ENCODE measurements at places on chromosomes 4 and X.

DNA sequence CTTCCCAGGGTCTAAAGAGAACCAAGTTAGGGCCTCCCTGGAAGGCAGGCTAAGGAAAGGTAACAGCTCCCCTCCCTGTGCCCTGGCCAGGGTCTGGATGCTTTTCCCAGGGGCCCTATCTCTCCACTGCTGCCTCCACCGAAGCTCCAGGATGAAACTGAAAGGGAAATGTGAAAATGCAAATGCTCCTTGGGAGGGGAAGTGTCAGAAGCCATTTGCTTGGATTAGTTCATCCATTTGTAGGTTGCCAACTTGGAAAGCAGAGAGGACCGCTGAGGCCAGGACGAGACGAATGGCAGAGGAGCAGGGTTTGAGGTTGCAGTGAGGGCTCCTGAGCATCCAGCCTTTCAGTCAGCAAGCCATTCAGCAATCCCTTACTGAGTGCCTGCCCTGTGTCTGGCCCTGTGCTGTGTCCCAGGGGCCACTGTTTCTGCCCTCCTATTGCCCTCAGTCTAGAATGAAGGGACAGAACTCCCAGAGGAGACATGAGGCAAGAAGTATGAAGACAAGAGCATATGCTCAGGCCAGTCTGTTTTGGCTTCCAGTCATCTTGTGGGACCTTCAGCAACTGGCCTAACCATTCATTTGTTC is 45.9 kb upstream of the PGRMC1 start:
- DNase-seq, result no peak

GRCh38 chr4:105992641-105993305 is 97.5 kb downstream of the NPNT start:
- DNase-seq, result no peak

DNA sequence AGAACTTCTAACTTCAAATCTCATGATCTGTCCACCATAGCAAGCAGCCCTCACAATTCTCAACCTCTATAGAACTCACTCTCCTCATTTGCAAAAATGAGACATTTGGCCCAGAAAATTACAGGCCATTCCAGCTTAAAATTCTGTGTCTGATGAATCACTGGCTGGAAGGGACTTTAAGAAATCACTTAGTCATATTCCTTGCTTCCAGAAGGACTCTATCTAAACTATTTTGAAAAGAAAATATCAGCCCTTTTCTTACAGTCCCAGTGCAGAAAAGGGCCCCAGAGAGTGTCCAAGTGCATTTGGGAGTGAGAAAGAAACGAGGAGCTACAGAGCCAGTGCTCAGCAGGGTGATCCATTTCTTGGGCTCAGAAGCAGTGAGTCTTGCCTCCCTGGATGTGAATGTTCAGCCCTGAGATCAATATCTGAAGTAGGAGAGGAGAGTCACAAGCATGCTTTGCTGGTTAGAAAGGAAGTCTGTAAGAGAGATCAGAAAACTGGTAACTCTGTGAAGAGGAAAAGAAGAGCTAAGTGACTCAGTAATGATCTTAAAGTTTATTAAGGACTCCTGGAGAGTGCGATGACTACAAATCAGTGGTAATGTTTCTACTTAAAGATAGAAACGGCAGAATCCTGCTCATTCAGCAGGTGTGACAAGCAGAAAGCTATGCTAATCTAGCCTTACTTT is 139.8 kb downstream of the PALLD start:
- no peak for DNase-seq

DNA sequence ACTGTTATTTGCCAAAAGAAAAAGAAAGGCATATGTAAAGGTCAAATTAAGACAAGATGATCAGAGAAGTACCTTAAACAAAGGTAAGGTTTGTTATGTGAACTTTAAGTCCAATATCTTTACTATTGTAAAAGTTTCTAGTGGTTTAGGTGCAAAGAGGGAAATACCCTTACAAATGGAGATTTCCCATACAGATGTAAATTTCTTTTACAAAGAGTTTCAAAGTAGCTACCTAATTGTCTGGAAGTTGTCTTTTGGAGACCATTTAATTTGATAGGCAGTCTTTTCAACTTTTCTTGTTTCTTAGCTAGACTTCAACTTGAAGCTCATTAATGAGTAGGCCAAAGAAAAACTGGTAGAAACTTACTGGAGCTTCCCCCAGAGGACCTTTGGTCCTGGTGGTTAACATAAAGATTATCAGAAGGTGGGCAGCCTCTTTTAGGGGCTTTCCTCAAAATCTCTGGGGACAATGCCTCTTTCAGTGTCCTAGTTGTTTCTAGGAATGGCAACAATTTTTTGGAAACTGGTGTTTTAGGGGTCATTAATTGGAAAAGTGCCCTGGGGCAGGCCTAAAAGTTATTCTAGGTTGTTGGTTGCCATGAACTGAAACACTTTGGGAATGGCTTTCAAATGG is 297.3 kb downstream of the GUCY2F start:
- no peak for DNase-seq

GRCh38 chrX:2708021-2708420 is 16.9 kb downstream of the CD99 start:
- no peak for DNase-seq

DNA sequence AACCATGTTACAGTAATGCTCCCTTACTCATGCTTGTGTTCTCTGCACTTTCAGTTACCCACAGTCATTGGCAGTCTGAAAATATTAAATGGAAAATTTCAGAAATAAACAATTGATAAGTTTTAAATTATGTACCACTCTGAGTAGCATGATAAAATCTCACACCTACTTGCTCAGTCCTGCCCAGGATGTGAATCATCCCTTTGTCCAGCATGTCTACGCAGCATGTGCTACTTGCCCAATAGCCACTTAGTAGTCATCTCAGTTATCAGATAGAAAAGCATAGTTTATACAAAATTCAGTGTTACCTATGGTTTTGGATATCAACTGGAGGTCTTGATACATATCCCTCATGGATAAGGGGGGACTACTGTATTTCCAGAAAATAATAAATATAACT is 577.1 kb downstream of the GALNTL6 start:
- no peak for DNase-seq

GRCh38 chr4:106809076-106809475 is 227.0 kb downstream of the DKK2 start:
- DNase-seq, result no peak

GRCh38 chr4:176791591-176792325 is 964 bp downstream of the VEGFC start:
- no peak for DNase-seq

DNA sequence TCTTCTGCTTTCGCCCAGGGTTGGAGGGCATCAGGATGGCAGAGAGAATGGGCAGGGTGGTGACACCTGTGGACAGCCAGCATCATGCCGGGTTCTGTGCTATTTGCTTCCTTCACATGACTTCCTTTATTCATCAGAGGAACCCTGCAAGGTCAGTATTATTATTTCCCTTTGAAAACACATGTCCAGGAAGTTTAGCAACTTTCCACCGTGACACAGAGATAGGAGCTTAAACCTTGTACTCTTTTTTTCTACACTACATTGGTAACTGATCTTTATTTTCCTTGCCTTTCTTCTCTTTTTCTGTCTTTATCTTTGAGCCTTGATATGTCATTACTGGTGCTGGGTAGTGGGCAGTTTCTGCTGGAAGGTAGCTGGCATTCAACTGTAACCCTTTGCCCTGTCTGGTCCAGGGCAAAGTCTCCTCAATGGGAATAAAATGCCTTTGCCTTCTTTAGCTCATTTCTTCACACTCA is 5.0 kb upstream of the MGST2 start:
- DNase-seq, result no peak

DNA sequence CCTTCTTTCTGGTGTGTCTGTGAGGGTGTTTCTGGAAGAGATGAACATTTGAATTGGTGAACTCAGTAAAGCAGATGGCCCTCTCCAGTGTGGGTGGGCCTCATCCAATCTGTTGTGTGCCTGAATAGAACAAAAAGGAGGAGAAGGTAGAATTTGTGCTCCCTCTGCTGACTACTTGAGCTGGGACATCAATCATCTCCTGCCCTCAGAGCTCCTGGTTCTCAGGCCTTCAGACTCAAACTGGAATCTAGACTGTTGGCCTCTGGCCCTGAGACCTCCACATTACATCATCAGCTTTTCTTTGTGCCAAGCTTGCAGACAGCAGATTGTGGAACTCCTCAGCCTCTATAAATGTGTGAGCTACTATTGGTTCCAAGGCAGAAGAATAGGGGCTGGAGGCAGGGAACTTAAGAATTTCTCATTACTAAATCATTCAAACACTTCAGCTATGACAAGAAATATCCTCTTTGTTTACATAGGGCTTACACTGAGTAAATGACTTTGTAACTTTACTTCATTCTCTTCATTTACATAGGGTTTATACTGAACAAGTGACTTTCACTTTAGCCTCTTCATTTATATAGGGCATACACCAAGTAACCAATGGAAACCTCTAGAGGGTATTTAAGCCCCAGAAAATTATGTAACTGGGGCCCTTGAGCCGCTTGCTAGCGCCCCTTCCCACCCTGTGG is 86.9 kb upstream of the NWD2 start:
- no peak for DNase-seq

DNA sequence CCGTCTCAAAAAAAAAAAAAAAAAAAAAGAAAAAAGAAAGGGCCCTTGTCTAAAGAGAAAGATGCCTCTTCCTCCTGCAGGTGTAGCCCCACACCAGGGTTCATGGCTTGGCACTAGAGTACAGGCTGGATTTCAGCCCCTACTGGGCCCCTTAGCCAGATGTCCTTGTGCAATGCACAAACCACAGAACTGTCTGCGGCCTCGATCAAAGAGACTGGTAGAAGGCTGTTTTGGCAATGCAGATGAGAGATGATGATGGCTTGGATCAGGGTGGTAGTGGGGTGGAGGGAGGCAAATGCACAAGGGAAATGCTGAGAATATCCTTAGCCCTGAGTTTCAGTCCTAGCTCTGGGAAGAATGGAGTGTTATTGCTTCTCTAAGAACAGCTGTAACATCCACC is 26.5 kb upstream of the TSR2 start:
- no peak for DNase-seq

GRCh38 chr4:4249866-4250265 is 1.8 kb upstream of the TMEM128 start:
- DNase-seq, result no peak

DNA sequence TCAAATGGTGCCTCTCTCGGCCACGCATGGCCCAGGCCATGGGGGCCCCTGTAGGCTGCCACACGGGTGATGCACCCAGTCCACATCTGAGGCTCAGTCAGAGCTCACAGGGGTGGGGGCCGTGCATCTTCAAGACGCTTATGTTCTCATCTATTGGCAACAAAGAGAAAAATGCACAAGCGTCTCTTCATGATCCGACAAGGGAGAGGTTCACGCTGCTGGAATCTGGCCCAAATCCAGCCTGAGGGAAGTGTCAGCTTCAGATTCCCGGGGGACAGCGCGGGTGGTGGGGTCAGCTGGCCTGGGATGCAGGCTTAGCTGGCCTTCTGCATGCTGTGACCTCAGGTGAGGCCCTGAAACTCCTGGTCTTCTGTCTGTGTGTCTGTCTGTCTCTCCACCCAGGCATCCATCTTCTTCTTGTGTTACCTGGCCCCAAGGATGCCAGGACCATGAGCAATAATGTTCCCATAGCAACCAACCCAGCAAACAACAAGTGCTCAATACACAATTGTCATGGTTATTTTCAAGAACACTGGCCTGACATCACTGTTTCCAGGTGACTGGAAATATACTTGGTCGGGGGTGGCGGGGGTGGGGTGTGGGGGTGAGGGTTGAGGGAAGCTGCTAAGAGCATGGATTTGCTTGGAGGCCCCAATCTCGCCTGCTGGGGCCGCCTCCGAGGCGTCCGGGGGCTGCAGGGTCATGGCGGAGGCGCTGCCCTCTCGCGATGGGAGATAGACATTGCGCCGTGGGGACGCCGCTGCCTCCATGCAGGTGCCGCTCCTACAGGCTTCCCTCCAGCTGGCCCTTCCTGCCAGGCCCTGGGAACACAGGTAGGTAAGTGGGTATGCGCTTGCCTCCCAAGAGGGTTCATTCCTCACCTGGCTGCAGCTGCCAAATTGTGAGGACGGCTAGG is 48.3 kb downstream of the ABLIM2 start:
- DNase-seq, result no peak

DNA sequence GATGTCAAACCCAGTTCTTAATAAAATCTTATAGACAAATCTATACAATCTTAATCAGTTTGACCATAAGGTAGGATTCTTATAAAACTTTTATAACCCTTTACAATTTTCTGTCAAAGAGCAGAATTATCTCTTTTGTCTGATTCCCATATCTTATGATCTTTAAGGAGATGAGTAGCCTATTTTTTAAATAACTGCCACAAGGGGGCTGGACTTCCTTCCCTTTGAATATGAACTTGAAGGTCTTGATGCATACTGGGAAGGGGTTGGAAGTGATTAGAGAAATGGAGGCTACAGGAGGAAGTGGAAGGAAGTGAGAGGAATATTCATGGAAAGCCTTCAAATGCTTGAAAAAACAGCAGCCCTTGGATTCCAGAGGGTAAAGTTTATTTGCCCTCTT is 111.1 kb downstream of the APOOL start:
- no peak for DNase-seq

GRCh38 chr4:1854752-1855151 is 1.2 kb downstream of the LETM1 start:
- DNase-seq, result no peak

GRCh38 chr4:151153585-151153984 is 54.2 kb downstream of the RPS3A start:
- no peak for DNase-seq

GRCh38 chr4:186693894-186694293 is 29.8 kb downstream of the FAT1 start:
- DNase-seq, result no peak

DNA sequence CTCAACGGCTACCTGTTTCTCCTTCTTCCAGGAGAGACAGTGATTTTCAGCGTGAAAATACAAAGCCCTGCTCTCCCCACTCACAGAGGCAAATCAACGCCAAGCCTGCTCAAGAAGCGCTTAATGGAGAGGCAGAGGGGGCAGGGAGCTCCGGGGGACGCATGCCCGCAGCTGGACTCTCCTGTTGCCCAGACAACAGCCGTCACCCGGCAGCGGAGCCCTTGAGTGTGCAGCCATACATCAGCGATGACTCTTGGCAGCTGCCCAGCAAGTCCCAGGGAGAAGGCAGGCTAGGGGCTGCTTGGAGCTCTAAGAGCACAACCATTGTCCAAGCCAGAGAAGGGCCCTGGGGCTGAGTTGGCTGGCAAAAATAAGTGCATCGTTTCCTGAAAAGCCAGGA is 71.0 kb upstream of the AFAP1 start:
- no peak for DNase-seq

- no peak for DNase-seq
Observed at GRCh38 chr4:32962100-32962499, 2241.9 kb downstream of the PCDH7 start.

DNA sequence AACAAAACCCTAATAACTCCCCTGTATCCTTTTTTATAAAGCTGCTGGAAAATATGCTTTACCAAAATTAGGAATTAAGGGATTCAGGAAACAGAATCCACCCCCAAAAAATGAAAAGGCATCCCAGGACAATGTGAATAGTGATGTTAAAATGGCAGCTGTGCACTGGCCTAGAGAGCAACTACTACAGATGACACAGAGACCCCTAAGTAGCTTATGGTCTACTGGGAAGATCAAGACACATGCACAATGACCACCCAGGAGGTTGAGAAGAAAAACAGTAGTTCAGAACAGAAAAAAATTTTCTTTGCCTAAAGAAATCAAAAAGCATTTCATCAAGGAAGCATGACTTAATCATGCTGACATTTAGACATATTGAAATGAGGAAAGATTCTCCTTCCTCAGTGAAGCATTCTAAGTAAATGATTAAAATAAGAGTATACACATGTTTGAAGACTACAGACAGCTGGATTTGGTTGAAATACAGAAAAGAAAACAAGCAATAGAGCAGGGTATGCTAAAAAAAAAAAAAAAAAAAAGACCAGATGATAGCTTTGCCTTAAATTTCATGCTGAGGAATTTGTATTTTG is 117.3 kb downstream of the WDFY3 start:
- DNase-seq, result no peak

GRCh38 chr4:122946142-122946541 is 23.7 kb upstream of the NUDT6 start:
- DNase-seq, result no peak

GRCh38 chrX:45424326-45424725 is 223.7 kb upstream of the DIPK2B start:
- DNase-seq, result no peak

Measured in activated T-helper 1 cell treated with Interleukin-2 at 50 U/mL for 16 hours (primary cell).